Activated naive CD8-positive, alpha-beta T cell treated with anti-CD3 and anti-CD28 coated beads for 36 hours (primary cell): ENCODE measurements at places on chromosomes 2 and 18.
A peak's percentile ranks its signal among the peaks of the same experiment; 100 is the strongest.

DNA sequence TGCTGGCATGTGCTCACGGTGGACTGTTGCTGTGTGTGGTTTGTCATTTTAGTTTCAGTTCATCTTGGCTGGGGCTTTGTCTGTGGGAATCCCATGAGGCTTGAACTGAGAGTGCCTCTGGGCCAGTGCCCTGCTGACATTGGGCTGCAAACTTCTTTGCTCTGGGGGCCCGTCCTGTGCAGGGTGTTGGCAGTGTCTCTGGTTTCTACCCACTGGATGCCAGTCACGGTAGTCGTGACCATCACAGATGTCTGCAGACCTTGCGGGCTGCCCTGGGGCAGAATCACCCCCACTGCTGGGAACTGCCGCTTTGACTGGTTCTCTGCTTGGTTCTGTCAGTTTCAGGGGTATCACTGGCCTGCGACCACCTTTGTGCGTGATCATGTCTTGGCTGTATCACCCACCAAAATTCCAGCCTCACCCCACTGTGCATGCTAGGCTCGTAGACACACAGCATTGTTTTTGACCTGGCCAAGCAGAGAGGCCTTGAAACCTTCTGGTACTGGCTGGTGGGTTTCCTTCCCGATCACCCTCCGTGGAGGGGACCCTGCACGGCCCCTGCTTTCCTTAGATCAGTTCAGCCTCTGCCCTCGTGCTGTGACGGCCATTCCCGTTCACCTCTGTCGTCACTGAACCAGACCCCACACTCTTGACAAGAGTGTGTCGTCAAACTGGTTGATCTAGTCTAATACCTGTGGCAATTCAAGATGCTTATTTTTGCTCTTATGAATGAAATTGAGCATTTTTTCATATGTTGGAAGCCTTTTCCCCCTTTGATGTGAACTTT lies 57.6 kb downstream of the KCNG2 start:
- no peaks in the 10 kb centered on the region for H3K36me3 ChIP-seq
- no peak overlapping the region for H3K4me3 ChIP-seq
- peaks cover 4% of the 10 kb centered on the region for H3K27me3 ChIP-seq
- no peak for DNase-seq
- H3K27ac ChIP-seq = no peak overlapping the region

DNA sequence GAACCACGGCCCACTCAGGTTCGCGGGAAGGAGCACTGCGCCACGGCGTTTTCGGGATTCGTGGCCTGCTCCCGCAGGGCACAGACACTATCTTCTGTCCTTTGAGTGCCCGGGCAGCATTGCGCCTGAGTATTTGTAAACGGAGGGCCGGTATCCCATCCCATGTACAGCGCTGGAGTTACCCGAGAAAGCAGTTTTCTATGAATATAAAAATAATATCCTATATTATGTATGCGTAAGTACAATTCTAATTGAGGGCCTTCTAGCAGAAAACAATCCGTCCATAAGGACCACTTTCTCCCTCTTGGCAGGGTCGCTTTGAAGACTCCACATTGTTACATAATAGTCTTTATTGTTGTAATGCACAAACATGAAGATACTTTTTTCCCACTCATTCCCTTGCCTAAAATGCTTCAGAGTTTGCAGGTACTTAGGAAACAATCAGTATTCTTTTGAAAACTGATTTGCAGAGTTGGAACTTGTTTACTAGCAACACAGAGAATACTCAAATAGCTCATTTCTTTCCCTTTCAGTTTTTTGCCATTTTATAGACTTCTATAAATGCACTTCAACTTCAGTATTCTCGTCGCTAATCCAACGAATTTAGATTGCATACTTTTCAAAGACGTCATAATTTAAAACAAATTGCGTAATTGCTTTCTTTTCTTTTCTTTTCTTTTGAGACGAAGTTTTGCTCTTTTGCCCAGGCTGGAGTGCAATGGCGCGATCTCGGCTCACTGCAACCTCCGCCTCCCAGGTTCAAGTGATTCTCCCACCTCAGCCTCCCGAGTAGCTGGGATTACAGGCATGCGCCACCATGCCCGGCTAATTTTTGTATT lies 1.0 kb upstream of the REV1 start:
- no peak for DNase-seq
- H3K36me3 ChIP-seq = peaks cover 21% of the 10 kb centered on the region
- no peaks in the 10 kb centered on the region for H3K27me3 ChIP-seq
- H3K4me3 ChIP-seq = peak overlapping the region; percentile 88

DNA sequence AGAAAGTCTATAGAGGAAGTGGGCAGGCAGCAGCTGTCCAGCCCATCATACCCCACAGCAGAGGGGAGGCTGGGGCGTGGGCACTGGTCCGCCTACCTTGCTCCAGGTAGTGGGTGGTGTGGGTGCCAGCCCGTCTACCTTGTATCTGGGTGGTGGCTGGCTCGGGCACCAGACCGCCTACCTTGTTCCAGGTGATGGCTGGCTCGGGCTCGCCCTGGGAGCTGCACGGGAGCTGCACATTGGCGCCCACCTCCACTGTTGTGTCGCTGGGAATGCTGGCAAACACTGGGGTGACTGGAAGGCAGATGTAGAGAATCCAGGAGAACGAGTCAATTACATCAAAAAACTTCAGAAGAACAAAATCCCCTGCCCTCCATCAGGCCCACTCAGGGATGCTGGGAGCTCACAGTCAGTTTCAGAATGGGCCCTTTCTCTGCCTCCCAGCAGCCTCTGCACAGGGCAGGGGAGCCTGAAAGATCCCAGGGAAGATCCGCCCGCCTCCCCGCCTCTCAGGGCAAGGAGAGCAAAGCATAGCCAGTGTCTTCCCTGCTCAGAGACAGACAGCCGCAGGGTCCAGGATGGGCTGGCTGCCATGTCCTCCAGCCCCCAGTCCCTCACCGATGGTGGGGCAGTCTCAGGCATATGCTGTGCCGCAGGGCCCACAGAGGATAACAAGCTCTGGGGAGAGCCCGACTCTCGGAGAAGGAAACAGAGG lies 82.3 kb downstream of the PXDN start:
- H3K27me3 ChIP-seq = peaks cover 3% of the 10 kb centered on the region
- no peak overlapping the region for H3K27ac ChIP-seq
- H3K36me3 ChIP-seq = no peaks in the 10 kb centered on the region
- no peak for DNase-seq

- H3K27me3 ChIP-seq = no peaks in the 10 kb centered on the region
- no peak for DNase-seq
- no peaks in the 10 kb centered on the region for H3K36me3 ChIP-seq
- no peaks in the 10 kb centered on the region for H3K4me1 ChIP-seq
- H3K27ac ChIP-seq = no peak overlapping the region
- no peak overlapping the region for H3K4me3 ChIP-seq
Observed at GRCh38 chr2:225156853-225157451, 114.7 kb upstream of the DOCK10 start.

DNA sequence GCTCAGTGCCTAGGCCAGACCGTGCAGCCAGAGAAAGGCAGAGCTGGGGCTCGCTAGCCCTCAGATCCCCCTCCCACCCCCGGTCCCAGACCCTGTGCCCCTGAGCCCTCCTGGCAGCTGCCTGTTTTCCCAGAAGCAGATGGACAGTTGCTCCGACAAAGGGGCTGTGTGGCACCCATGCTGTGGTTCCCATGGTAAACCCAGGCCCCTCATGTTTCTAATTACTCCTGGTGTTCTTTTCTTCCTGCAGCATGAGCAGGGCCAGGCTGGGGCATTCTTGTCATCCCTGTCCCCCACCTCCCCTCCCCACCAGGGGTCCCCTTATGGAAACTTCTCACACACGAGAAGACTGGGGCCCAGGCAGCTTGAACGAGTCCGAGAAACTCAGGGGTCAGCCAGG lies 269.6 kb downstream of the HAUS1 start:
- H3K27me3 ChIP-seq = no peaks in the 10 kb centered on the region
- H3K4me1 ChIP-seq = no peaks in the 10 kb centered on the region
- DNase-seq = no peak
- no peak overlapping the region for H3K27ac ChIP-seq
- H3K4me3 ChIP-seq = no peak overlapping the region

DNA sequence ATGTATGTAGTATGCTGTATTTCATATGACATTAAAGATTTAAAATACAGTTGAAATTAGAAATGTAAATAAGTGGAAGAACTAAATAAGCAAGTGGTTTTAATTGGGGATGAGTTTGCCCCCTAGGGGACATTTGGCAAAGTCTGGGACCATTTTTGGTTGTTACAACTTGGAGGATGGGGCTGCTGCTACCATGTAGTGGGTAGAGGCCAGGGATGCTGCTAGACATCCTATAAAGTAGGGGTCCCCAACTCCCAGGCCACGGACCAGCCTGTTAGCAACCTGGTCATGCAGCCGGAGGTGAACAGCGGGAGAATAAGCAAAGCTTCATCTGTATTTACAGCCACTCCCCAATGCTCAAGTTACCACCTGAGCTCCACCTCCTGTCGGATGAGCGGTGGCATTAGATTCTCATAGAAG lies 27.9 kb upstream of the ASNSD1 start:
- no peak overlapping the region for H3K4me3 ChIP-seq
- H3K4me1 ChIP-seq = no peaks in the 10 kb centered on the region
- no peaks in the 10 kb centered on the region for H3K36me3 ChIP-seq
- no peak for DNase-seq
- no peaks in the 10 kb centered on the region for H3K27me3 ChIP-seq
- H3K27ac ChIP-seq = no peak overlapping the region

DNA sequence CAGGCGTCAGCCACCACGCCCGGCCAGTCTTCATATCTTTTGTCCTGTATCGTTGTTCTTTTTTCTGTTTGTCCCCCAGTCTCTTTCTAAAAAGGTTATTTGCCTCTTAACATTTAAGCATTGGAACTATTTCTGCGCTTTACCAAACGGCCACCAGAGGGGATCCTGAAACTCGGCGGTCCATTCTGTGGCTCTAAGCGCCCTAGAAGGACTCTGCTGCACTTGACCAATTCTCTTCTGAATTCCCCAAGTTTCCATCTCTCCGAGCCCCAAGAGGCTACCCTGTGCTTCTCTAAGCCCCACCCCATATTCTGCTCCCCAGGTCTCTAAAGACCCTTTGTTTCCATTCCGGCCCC lies 33.1 kb upstream of the REG3G start:
- H3K27me3 ChIP-seq = peaks cover 39% of the 10 kb centered on the region
- no peak overlapping the region for H3K27ac ChIP-seq
- H3K4me1 ChIP-seq = no peaks in the 10 kb centered on the region
- no peak for DNase-seq
- no peak overlapping the region for H3K4me3 ChIP-seq

DNA sequence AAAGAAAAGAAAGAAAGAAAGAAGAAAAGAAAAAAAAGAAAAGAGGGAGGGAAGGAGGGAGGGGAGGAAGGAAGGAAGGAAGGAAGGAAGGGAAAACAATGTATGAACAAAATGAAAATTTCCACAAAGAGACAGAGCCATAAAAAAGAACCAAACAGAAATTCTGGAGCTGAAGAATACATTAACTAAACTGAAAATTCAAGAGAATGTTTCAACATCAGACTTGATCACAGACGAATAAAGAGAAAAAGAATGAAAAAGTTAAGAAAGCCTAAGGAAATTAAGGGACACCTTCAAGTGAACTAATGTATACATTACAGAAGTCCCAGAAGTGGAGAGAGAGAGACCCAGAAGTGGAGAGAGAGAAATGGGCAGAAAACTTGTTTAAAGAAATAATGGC lies 60.9 kb upstream of the RAB6C start:
- no peak for DNase-seq
- peaks cover 23% of the 10 kb centered on the region for H3K27me3 ChIP-seq
- peaks cover 6% of the 10 kb centered on the region for H3K36me3 ChIP-seq
- no peak overlapping the region for H3K4me3 ChIP-seq
- no peak overlapping the region for H3K27ac ChIP-seq

- H3K27me3 ChIP-seq = no peaks in the 10 kb centered on the region
- DNase-seq = no peak
- H3K36me3 ChIP-seq = no peaks in the 10 kb centered on the region
- H3K4me3 ChIP-seq = no peak overlapping the region
- no peak overlapping the region for H3K27ac ChIP-seq
- no peaks in the 10 kb centered on the region for H3K4me1 ChIP-seq
Observed at GRCh38 chr2:133508546-133509165, 59.6 kb downstream of the NCKAP5 start.

- no peaks in the 10 kb centered on the region for H3K36me3 ChIP-seq
- no peak overlapping the region for H3K27ac ChIP-seq
- no peak overlapping the region for H3K4me3 ChIP-seq
- DNase-seq = no peak
- H3K27me3 ChIP-seq = no peaks in the 10 kb centered on the region
- no peaks in the 10 kb centered on the region for H3K4me1 ChIP-seq
Observed at GRCh38 chr2:153052807-153053559, 334.6 kb downstream of the ARL6IP6 start.

DNA sequence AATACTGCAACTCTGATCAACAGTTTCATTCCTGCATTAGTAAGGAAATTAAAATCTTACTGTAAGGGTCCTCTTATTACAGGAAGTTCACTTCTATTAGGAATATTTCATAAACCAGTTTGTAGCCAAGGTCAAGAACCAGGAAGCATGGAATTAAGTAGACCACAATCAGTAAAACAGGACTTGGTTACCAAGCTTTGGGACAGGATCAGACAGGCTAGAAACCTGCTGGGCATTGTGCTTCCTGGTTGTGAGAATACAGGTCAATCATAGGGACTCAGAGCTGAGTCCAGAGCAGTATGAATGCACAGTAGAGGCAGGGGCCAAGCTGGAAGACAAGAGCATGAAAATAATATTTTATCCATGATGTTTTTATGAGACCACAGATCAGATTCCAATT lies 248.0 kb downstream of the IKZF2 start:
- no peak overlapping the region for H3K4me3 ChIP-seq
- H3K27ac ChIP-seq = no peak overlapping the region
- H3K27me3 ChIP-seq = no peaks in the 10 kb centered on the region
- H3K36me3 ChIP-seq = no peaks in the 10 kb centered on the region
- H3K4me1 ChIP-seq = no peaks in the 10 kb centered on the region
- no peak for DNase-seq

DNA sequence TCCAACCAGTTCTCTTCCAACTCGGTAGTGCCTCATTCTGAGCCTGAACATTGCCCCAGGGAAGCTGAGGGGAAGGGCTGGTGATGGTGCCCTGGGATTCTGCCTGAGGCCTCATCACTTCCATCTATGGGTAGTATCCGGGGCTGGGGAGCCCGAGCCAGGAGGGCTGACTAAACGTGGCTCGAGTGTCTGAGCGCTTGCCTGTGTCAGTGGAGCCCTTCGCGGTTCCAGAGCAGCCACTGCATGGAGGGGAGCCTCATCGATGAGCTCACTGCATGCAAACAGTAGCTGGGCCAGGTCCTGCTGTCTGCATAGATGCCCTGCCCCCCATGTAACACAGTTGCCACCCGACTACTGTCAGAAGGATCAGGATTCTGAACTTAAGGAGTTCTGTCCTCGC lies 129.3 kb downstream of the GLI2 start:
- peaks cover 37% of the 10 kb centered on the region for H3K27me3 ChIP-seq
- no peaks in the 10 kb centered on the region for H3K36me3 ChIP-seq
